Left lung (tissue), 14 donors: ENCODE measurements at places on chromosomes 2 and 18. TPM values are rescaled to one million over a fixed set of nuclear protein-coding genes. Genes with fewer than 3 reads are reported as not detected.

The RAPGEF4 gene
- 16.2 TPM for polyA plus RNA-seq

The ABCB11 gene
- 0.20 TPM for polyA plus RNA-seq

DNA sequence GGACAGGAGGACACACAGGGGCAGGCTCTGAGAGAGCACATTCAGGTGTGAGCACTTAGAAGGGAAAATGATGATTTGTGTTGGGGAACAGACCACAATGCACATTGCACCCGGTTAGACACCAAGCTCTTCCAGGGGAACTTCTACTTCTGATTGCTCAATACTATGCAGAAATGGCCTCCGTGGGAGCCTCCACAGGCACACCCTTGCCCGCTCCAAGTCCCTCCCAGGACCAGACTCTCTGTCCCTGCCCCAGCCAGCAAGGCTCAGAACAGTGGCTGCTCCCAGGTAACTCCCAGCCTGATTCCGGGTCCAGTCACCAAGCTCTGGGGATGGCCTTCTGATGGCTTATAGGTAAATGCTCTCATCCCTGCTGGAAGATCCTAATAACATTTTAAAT, 56.2 kb downstream of the BCL2L11 start:
- DNase-seq, result no peak

DNA sequence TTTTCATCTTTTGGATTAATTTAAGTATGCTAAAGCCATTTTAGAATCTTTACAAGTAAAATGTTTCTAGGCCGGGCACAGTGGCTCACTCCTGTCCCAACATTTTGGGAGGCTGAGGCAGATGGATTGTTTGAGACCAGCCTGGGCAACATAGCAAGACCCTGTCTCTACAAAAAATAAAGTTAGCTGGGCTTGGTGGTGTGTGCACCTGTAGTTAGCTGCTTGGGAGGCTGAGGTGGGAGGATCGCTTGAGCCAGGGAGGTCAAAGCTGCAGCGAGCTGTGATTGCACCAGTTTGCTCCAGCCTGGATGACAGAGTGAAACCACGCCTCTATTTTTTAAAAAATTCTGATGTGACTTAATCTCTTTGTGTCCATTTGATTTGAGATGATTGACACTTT, 3.9 kb downstream of the PPM1B start:
- DNase-seq, result no peak
